B cell (primary cell): ENCODE measurements at places on chromosomes 7 and 10.

DNA sequence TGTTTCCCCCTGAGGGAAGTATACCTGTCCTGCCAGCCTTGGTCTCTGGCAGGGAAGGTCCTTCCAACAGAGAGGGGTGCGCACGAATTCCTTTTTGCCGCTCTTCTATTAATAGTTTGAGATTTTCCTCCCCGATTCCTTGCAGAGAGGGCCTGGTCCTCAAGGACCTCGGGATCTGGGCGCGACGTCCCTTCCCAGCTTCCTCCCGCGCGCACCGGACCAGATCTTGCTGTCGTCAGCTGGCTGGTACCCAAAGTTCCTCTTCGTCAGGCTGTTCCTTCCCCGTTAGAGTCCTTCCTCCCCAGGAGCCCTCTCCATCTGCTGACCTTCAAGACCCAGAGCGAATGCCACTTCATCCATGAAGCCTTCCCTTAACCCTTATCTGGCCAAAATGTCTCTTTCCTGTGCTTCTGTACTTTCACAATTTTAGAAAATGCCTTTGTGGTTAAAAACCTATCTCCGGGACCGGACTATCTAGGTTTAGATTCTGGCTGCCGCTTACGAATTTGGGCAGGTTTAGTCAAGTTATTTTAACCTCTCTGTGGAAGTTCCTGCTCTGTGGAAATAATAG lies 851 bp upstream of the GOT1 start:
- DNase-seq = peak; percentile 63

GRCh38 chr7:13724191-13724976 lies 265.1 kb downstream of the ETV1 start:
- DNase-seq = no peak

GRCh38 chr10:131979821-131980270 lies 1.9 kb downstream of the BNIP3 start:
- DNase-seq = no peak

GRCh38 chr10:51821045-51821444 lies 121.7 kb upstream of the CSTF2T start:
- no peak for DNase-seq

DNA sequence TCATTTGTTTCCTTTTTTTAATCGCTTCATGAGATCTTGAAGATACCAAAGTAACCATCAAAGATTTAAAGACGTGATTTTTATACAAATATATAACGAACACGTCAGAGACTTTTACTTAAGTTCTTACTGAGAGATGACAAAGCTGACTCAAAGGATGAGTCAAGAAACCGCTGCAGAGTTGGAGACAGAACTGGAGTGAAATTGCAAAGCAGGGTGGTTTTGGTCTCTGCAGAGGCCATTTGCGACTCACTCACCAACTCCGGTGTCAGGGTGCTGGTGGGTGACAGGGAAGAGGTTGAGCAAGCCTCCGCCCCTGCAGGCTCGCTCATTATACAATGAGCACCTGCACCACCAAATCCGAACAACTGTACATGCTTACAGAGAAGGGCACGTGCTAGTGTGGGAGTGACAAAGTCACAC lies 75.2 kb downstream of the DNAJB6 start:
- no peak for DNase-seq

GRCh38 chr7:35792472-35792871 lies 8.4 kb upstream of the SEPTIN7 start:
- no peak for DNase-seq

- no peak for DNase-seq
Measured at GRCh38 chr7:155338632-155339320, 41.1 kb downstream of the INSIG1 start.

DNA sequence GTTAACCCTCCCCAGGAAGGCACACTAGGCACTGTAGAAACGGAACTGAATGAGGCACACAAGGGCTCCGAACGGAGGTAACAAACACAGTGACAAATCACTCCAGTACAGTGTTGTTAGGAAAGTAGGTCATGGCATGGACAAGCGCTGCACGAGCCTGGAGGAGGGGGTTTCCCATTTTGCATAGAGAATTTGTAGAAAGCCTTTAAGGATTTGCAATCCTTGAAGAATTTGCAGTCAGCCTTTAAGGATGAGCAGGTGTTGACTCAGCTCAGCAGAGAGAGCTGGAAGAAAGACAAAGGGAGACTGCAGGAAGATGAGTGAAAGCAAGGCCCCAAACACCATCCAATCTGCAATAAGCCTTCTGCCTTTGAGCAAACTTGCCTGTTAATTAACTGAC lies 51.1 kb upstream of the PPP1R3C start:
- no peak for DNase-seq

- no peak for DNase-seq
Measured at GRCh38 chr7:88693131-88693530, 66.4 kb upstream of the ZNF804B start.
